Activated CD8-positive, alpha-beta T cell treated with anti-CD3 and anti-CD28 coated beads, Interleukin-2, amount 10 ng/mL, durations not matched to agents 7 days and 5 days (primary cell): ENCODE measurements at places on chromosomes 6 and 20. TPM values are rescaled to one million over a fixed set of nuclear protein-coding genes. Genes with fewer than 3 reads are reported as not detected.
A peak's percentile ranks its signal among the peaks of the same experiment; 100 is the strongest.

DNA sequence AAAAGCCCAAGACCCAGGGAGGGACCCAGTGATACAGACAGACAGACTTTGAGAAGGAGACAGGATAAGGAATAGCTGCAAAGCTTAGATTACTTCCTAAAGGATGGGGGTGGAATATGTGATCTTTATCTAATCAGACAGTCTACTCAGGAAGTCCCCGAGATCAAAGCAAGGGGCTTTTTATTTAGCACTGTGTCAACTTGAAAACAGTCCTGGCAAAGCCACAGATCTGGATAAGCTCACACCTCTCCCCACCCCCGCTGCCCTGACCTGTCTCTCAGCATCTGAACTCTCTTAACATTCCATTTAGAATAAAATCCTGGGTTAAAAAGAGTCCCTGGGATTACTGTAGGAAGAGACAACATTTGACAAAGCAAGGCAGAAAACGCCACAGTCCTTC lies 101.5 kb downstream of the ISM1 start:
- H3K4me1 ChIP-seq: peaks cover 10% of the 10 kb centered on the region
- no peak for DNase-seq
- H3K4me3 ChIP-seq: no peak overlapping the region
- H3K27ac ChIP-seq: no peak overlapping the region

- no peak overlapping the region for H3K27ac ChIP-seq
- H3K36me3 ChIP-seq: peaks cover 3% of the 10 kb centered on the region
- no peaks in the 10 kb centered on the region for H3K4me1 ChIP-seq
- DNase-seq: no peak
- peaks cover 2% of the 10 kb centered on the region for H3K27me3 ChIP-seq
- H3K4me3 ChIP-seq: no peak overlapping the region
Measured at GRCh38 chr20:38238829-38239228, 21.7 kb downstream of the KIAA1755 start.

DNA sequence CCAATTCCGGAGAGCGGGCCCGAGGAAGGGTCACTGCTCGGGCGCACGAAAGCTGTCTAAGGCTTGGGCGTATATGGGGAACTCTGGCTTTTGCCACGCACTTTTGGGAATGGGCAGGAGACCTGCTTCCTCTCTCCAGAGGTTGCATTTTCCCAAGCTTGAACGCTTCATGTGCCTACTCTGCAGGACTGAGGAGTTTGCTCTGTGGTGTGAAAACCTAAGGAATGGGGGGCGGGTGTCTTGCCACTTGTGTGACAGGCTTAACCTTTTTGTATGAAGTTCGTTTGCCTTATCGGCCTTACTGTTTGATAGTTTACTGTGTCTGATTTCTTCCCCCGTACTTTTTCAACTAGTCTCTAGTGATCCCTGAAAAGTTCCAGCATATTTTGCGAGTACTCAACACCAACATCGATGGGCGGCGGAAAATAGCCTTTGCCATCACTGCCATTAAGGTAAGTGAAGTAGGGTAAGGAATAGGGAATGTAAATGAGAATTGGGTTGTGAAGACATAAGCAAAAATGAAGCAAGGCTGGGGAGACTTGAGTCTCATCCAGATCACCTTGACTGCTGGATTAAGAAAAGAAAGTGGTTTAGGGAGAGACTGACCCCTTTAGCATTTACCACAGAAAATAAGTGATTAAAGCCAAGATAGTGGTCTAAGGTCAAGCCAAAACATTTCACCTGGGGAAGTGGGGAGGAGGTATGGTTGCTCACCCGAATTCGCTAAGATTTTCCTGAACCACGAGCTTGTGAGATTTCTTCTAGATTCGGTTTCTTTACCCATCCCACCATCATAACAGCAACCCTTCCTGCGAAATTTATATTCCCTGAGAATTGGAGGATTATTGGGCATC lies 627 bp downstream of the RPS18 start:
- no peak for DNase-seq
- peaks cover 54% of the 10 kb centered on the region for H3K4me1 ChIP-seq
- H3K36me3 ChIP-seq: peaks cover 66% of the 10 kb centered on the region
- H3K4me3 ChIP-seq: peak overlapping the region; percentile 99
- H3K27me3 ChIP-seq: no peaks in the 10 kb centered on the region

- H3K27ac ChIP-seq: no peak overlapping the region
- no peak overlapping the region for H3K4me3 ChIP-seq
- DNase-seq: no peak
- H3K27me3 ChIP-seq: peaks cover 4% of the 10 kb centered on the region
Measured at GRCh38 chr6:135738636-135739035, 112.9 kb upstream of the PDE7B start.

DNA sequence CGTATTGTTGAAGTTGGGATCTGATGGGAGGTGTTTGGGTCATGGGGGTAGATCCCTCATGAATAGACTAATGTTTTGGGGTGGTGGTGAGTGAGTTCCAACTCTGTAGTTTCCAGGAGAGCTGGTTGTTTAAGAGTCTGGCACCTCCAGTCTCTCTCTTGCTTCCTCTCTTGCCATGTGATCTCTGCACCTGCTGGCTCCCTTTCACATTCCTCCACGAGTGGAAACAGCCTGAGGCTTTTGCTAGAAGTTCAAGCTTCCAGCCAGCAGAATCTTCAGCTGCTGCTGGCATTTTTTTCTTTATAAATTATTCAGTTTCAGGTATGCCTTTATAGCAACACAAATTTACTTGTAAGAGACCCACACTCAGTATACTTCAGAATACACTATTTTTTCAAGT lies 1021.6 kb downstream of the EYS start:
- no peak overlapping the region for H3K27ac ChIP-seq
- no peaks in the 10 kb centered on the region for H3K4me1 ChIP-seq
- H3K27me3 ChIP-seq: no peaks in the 10 kb centered on the region
- no peaks in the 10 kb centered on the region for H3K36me3 ChIP-seq

DNA sequence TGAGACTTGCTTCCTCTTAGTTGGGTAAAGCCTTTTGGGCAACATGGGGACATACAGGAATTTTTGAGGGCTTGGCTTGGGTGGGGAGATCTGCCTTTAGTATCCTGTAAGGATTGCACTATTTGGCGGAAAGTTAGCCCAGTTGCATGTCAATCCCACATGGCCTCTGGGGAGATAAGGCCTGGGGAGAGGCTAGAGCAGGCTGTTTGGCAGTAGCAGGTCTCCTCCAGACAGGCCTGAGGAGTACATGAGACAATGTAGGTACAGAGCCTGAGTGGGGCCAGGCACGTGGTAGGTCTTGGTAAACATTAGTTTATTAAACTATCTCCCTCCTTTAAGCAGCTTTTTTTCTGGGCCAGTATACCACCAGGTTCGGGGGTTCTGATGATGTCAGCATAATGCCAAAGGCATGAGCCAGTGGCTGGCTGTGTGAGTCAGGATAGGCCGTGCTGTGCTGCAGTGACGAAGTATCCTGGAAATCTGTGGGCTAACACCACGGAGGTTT lies 147.9 kb downstream of the VEGFA start:
- no peak for DNase-seq
- H3K27me3 ChIP-seq: peaks cover 13% of the 10 kb centered on the region
- no peaks in the 10 kb centered on the region for H3K4me1 ChIP-seq
- H3K4me3 ChIP-seq: no peak overlapping the region
- H3K27ac ChIP-seq: no peak overlapping the region

DNA sequence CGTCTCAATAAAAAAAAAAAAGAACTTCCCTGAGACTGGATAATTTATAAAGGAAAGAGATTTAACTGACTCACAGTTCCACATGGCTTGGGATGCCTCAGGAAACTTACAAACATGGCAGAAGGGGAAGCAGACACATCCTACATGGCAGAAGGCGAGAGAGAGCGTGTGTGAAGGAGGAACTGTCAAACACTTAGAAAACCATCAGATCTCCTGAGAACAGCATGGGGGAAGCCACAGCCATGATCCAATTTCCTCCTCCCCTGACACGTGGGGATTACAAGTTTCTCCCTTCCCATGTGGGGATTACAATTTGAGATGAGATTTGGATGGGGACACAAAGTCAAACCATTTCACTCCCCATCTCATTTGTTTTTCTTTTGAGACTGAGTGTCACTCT lies 46.6 kb upstream of the TFAP2C start:
- H3K36me3 ChIP-seq: no peaks in the 10 kb centered on the region
- no peaks in the 10 kb centered on the region for H3K4me1 ChIP-seq
- H3K4me3 ChIP-seq: no peak overlapping the region

- no peak for DNase-seq
- H3K36me3 ChIP-seq: no peaks in the 10 kb centered on the region
- no peaks in the 10 kb centered on the region for H3K27me3 ChIP-seq
- H3K27ac ChIP-seq: no peak overlapping the region
- no peaks in the 10 kb centered on the region for H3K4me1 ChIP-seq
Measured at GRCh38 chr6:122098201-122098678, 301.2 kb upstream of the HSF2 start.

DNA sequence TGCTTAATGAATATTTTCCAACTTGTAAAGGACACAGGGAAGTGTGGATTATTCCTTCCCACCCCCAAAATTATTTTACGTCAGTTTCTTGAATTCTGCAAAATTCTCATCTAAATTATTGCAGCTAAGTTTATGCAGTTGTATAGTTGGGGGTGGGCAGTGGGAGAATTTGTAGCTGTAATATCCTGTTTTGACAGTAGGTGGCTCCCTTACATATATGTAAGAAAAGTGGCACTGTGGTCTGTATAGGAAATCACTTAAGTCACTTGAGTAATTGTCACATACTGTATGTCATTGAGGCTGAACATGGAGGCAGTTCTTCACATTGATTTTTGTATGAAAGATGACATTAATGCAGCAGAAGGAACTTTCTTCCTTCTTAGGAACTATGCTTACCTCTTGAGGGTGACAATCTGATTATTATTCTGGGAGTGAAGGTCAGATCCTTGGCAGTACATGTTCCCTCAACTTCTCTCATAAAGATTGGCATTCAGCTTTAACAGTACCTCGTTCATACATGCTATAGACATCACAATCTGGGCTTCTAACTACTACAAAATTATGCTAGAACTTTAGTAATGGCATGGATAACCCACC lies 14.6 kb upstream of the CFAP206 start:
- H3K4me3 ChIP-seq: no peak overlapping the region
- peaks cover 2% of the 10 kb centered on the region for H3K4me1 ChIP-seq
- no peaks in the 10 kb centered on the region for H3K27me3 ChIP-seq
- DNase-seq: peak; percentile 52

DNA sequence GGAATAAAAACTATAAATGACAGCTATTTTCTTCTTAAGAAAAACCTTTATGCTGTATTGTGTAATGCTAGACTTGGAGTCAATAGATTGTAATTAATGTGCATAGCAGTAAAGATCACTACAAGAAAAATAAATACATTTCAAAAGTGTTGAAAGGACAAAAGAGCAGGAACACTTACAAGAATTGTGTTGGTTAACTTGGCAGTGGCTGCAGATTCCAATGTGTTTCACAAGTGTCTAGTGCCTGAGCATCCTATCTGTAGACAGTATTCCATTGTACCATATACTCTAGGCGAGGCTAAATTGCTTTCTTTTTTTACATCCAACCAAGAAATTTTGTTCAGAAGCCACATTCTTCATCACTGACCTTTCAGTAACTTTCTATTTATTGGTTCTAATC lies 924.1 kb downstream of the EPHA7 start:
- H3K4me1 ChIP-seq: no peaks in the 10 kb centered on the region
- H3K27ac ChIP-seq: no peak overlapping the region
- no peak for DNase-seq
- no peak overlapping the region for H3K4me3 ChIP-seq
- H3K36me3 ChIP-seq: no peaks in the 10 kb centered on the region

DNA sequence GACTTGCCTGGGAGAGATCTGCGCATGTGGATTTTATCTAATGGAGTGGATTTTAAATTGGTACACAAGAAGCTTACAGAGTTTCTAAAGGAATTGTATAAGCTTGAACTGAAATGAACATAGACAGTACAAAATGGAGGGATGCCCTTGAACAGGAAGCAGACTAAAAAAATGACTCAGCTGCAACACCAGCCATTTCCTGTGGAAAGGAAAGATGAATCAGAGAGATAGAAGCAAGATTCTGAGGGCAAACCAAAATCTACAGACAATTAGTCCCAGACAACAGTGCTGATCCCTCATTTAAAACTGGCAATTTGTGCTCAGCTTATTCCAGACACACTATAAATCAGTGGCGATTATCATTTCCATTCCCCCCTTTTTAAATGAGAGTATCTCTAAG lies 114.6 kb upstream of the TCF21 start:
- no peak overlapping the region for H3K27ac ChIP-seq
- peaks cover 3% of the 10 kb centered on the region for H3K4me1 ChIP-seq
- peaks cover 4% of the 10 kb centered on the region for H3K27me3 ChIP-seq
- no peak for DNase-seq
- no peak overlapping the region for H3K4me3 ChIP-seq

DNA sequence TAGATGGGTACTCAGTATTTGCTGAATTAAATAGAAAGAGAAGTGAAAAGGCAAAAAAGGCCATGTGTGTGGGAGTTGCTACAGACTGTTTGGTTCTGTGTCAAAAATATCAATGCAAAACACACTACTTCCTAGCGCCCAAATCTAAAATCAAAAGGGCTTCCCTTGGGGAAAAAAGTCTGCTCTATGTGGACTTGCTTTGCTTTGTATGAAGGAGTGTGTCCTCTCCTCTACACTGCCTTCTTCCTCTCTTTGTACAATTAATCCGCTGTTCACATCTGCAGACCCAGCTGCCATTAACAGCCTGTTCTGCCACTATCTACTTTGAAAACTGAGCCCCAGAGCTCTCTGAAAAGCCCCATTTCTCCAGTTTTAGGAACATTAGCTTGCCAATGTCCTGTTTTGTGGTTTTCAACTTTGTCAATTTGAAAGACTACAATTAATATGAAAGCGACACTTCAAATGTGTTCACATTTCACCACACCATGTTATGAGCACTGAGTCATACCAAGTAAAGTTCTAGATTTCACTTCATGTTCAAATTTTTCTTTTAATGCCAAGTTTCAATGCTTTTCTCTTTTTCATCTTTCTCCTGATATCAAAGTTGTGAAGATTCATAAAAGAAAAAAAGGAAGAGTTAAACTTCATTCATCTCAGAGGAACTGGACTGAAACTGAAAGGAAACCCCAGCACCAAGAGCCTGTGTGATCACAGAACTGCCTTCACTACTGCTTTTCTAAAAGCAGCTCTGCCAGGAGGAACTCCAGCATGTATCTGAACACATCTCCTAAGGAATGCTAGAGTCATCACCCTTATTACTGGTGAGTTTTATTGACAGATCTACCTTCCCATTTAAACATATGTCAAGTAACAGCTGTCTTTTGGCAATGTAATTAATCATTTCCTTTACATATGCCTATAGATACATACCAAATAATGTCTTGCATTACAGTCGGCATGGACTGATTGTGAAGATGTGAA lies 102.6 kb downstream of the KIF13A start:
- peak overlapping the region; percentile 20 for H3K4me3 ChIP-seq
- DNase-seq: no peak
- no peak overlapping the region for H3K27ac ChIP-seq
- H3K27me3 ChIP-seq: peaks cover 9% of the 10 kb centered on the region
- peaks cover 17% of the 10 kb centered on the region for H3K4me1 ChIP-seq
- H3K36me3 ChIP-seq: no peaks in the 10 kb centered on the region

GRCh38 chr6:1619673-1620503 lies 10.2 kb downstream of the FOXC1 start:
- no peak overlapping the region for H3K4me3 ChIP-seq
- DNase-seq: no peak
- no peak overlapping the region for H3K27ac ChIP-seq
- peaks cover 60% of the 10 kb centered on the region for H3K27me3 ChIP-seq
- H3K4me1 ChIP-seq: no peaks in the 10 kb centered on the region

Gene OPN5
- total RNA-seq: not detected

Gene CYP39A1
- total RNA-seq: not detected

Gene NFKBIL1
- 13.5 TPM for total RNA-seq

Gene CNR1
- not detected for total RNA-seq

Gene ULBP3
- 2.9 TPM for total RNA-seq

Gene SPATA25
- 0.76 TPM for total RNA-seq

Gene GPR6
- not detected for total RNA-seq

Gene KCNB1
- total RNA-seq: not detected

Gene TRMT6
- total RNA-seq: 15.9 TPM
